ENCODE measurements at places on chromosomes 3 and 15. TPM values are rescaled to one million over a fixed set of nuclear protein-coding genes. Genes with fewer than 3 reads are reported as not detected.

DNA sequence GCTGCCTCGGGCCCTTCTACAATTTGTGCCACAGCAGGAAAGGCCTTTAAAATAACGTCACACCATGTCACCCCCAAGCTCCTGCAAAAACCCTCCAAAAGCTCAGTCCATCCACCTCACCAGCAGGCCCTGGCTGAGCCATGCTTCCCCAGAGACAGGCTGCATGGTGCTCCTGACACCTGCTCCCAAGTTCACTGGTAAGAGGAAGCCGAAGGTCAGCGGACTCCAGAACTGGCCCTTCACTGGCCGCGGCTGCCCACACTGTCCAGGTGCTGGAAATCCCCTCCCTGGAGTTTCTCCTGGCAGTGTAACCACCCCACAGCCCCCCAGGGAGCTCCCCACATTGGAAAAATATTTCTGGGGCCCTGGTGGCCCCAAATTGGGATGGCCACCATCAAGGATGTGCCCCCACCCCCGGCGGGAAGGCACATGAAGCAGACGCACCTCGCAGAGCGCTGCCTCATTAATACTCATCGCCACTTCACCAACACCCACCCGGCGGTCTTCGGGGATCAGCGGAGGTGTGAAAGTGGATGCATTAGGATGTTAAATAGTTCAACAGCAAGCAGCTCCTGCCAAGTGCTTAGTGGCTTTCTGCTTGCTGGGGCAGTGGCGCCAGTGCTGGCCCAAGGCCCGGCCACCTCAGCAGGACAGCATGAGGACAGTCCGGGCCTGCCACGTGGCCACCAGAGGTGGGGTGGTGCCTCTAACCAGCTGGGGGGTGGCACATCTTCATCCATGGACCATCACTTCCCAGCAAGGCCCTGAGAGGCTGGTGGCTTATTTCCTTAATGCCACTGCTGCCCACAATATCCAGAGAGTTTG, 146.1 kb upstream of the IQSEC1 start:
- DNase-seq = no peak

DNA sequence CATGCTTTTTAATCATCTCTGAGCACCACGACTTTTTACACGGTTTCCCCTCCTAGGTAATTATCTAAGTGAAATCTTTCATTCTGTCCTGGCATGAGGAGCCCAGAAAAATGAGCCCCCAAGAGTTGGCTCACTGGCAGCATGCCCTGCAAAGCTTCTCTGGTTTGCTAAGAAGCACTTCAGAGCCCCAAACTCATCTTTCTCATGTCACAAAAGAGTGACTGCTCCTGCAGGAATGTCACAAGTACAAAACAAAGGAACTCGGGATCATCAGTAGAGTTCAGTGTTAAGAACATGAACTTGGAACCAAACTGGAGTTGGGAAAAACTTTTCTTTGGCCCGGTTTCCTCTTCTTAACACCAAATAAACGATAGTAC, 123.9 kb downstream of the FOXB1 start:
- no peak for DNase-seq

- no peak for DNase-seq
Measured at GRCh38 chr3:9525078-9525477, 28.5 kb downstream of the LHFPL4 start.

ISLR2 gene
- total RNA-seq = not detected

GRCh38 chr3:57221883-57222282, 5.6 kb upstream of the APPL1 start:
- peak; percentile 20 for DNase-seq

GRCh38 chr3:43104660-43105595, 951 bp downstream of the POMGNT2 start:
- DNase-seq = no peak

DNA sequence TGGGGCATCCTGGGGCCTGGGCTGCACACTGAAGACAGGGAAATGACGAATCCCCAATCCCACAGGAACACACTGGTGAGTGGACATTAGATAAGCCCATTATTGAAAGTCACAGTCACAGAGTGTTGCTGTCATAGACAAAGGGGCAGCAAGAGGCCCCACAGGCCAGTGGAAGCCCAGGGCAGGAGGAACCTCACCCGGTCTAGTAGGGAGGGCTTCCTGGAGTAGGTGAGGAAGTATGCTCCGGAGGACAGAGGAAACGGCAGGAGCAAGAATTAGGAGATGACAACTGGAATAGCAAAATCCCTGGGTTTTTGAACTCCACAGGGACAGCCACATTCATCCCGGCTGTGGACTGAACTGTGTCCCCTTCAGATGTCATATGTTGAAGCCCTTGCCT, 101.2 kb downstream of the TPRA1 start:
- no peak for DNase-seq

DNA sequence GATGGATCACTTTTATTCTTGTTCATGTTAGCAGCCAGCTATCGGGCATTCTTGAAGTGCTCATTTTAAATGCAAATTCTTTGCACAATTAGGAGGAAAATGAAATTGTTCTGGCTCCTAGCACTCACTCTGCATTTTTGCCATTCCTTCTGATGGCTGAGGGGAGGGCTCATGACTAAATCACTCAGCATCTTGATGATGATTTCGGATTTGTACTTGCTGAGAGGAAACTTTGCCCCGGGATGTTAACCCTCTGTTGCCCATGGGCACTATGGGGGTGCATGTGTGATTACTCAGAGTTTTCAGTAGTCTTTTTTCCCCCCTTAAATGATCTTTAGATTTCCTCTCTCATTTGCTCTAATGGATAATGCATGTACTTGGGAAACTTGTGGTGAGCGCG, 299.6 kb upstream of the C2CD4B start:
- no peak for DNase-seq

DNA sequence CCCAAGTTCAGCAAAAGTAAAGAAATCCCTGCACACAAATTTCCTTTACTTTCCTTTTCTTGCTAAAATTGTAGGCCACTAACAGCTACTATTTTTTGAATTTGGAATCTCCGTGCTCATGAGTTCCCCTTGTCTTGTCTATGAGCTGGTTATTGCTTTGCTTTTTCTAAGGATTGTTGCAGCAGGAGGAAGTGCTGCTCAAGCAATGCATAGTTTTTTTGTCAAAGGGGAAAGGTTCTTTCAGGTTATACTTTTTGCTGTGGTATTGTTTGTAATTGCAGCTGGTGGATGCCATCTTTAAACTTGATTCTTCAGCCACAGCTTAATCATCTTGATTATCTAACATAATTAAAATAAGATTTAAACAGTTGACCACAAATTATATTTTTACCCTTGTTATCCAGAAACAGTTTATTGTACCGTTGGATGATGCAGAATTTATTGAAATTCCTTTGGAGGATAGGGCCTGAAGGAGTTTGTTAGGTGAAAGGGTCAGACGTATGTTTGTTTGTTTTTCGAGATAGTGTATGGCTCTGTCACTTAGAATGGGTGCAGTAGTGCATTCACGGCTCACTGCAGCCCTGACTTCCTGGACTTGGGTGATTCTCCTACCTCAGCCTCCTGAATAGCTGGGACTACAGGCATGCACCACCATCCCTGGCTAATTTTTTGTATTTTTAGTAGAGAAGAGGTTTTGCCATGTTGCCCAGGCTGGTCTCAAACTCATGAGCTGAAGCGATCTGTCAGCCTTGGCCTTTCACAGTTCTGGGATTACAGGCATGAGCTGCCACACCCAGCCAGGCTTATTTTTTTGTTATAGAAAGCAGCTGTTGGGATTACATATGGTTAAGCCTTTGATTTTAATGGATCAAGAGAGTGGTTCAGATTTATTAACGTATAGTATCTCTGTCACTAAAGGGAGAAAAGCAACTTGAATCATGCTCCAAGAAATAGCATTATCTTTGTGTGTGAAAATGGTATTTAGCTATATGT, 11.7 kb downstream of the MGA start:
- DNase-seq = no peak

ZNF35 gene
- total RNA-seq = 0.62 TPM

TRPM1 gene
- not detected for total RNA-seq

GPR171 gene
- total RNA-seq = not detected

THBS1 gene
- total RNA-seq = 35.6 TPM

DNA sequence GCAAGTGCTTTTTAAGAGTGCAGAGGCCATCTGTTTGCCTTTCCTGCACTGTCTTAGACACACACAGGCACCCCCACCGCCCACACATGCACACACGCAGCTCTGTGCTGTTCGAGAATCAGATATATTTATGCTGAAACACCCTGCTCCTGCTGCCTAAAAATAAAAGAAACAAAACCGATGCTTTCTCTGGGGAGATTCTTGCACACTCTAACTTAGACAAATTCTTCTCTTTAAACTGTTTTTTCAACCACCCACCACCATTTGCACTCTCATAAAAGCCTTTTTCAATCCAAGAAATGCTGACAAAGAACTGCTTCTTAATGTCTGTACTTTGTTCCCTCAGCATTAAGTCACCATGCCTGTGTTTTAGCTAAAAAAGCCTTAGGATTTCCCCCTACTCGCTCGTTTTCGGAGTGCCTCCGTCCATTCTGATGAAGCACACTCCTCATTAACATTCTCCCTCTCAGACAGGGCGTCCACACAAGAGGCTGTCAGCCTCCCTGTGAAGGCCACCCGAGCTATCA, 26.2 kb downstream of the SLC12A8 start:
- DNase-seq = no peak

SKOR1 gene
- 0.10 TPM for total RNA-seq

GRCh38 chr15:70053001-70053715, 44.6 kb downstream of the TLE3 start:
- DNase-seq = no peak

DNA sequence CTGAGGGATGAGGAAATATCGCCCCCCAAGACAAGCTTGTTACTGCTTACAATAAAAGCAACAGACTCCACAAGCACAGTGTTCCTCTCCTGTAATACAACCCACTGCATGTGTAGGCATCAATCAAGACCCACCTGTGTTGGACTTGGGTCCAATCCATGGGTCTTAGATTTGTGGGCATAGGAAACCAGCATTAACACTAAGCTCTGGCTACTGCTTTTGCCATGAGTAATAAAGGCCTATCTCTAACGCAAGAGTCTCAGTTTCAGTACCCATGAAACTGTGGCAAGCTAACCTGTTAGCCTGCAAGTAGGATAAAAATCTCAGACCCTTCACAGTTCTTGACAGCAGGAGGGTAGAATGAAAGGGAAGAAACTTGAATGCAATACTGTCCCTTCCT, 5.2 kb upstream of the EIF1B start:
- no peak for DNase-seq

GRCh38 chr3:69541711-69542088, 155.8 kb upstream of the FRMD4B start:
- DNase-seq = no peak

DNA sequence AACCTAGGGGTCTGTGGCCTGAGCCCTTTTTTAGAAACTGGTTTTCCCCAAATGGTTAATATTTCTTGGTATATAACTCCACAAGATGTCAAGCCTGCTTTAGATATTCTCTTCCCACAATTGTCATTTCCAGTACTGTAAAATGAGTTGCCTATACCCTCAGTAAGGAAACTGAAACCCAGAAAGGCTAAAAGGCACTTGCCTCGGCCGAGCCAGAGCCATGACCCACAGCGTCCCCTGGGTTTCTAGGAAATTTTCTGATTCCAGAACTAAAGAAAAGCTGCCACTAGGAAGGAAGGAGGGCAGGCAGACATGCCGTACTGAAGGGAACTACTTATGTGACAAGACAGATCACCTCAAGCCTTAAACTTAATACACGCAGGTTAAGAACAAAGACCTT, 59.1 kb downstream of the ATP8B4 start:
- no peak for DNase-seq

DNA sequence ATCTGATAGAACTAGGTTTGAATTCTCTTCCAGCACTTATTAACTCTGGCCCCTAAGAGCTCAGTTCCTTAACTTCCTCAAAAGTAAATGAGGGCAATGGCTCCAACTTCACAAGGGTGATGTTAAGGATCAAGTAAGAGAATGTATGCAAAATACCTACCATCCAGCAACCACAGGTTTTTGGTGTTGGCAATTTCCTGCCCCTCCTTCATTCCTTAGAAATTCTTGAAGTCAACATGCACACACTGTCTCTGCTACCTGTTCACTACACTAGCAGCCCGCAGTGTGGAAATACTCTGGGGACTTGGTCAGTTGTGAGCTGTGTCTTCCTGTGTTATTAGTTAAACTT, 5.0 kb downstream of the ZBED2 start:
- DNase-seq = no peak

- DNase-seq = no peak
Measured at GRCh38 chr15:99487337-99487730, 78.5 kb upstream of the MEF2A start.

Measured in HepG2 (cell line).